ENCODE measurements at places on chromosomes 5 and 9.

GRCh38 chr5:131382407-131383395, 118.8 kb downstream of the CDC42SE2 start:
- no peaks in the 10 kb centered on the region for H3K36me3 ChIP-seq
- H3K27ac ChIP-seq, result no peak overlapping the region
- H3K27me3 ChIP-seq, result no peaks in the 10 kb centered on the region
- no peak overlapping the region for H3K4me3 ChIP-seq
- DNase-seq, result peak; percentile 47

DNA sequence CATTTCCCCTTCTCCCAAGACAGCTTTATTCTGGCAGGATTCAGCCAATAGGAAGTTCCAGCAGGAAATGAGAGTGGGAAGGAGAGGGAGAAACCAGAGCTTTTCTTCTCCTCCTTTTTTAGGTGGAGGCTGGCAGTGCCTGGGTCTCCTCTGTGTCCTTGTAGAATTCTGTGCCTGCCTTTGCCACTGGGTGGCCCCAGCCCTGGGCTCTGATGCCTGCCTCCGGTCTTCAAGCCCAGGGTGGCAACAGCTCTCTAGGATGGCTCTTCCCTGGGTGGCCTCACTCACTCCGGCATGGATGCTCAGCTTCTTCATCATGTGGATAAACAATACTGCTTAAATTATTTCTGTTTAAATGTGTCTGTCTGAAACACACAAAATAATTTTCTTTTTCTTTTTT, 694.8 kb downstream of the SEMA5A start:
- H3K4me3 ChIP-seq, result no peak overlapping the region
- no peak overlapping the region for H3K27ac ChIP-seq

- no peak for DNase-seq
- no peaks in the 10 kb centered on the region for H3K36me3 ChIP-seq
- no peak overlapping the region for H3K27ac ChIP-seq
- H3K4me3 ChIP-seq, result no peak overlapping the region
- peaks cover 2% of the 10 kb centered on the region for H3K4me1 ChIP-seq
Measured at GRCh38 chr5:75472973-75473372, 38.5 kb downstream of the CERT1 start.

DNA sequence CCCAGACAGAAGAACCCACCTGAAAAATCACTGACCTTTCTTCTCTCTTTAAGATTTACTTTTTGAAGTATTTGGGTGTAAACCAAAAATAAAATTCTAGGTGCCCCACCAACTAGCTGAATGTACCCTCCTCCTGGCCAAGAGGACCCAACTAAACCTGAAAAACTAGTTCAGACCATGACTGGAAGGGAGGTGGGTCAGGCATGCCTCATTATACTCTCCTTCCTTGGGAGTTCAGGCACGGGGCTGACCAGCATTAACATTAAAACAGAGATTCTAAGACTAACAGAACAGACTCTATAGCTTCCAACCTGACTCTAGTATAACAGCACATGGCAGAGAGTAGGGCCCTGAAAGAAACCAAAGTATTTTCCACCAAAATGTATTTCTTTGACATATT, 61.4 kb downstream of the CERT1 start:
- no peaks in the 10 kb centered on the region for H3K36me3 ChIP-seq
- DNase-seq, result no peak
- H3K27ac ChIP-seq, result no peak overlapping the region
- no peaks in the 10 kb centered on the region for H3K4me1 ChIP-seq
- H3K27me3 ChIP-seq, result no peaks in the 10 kb centered on the region

DNA sequence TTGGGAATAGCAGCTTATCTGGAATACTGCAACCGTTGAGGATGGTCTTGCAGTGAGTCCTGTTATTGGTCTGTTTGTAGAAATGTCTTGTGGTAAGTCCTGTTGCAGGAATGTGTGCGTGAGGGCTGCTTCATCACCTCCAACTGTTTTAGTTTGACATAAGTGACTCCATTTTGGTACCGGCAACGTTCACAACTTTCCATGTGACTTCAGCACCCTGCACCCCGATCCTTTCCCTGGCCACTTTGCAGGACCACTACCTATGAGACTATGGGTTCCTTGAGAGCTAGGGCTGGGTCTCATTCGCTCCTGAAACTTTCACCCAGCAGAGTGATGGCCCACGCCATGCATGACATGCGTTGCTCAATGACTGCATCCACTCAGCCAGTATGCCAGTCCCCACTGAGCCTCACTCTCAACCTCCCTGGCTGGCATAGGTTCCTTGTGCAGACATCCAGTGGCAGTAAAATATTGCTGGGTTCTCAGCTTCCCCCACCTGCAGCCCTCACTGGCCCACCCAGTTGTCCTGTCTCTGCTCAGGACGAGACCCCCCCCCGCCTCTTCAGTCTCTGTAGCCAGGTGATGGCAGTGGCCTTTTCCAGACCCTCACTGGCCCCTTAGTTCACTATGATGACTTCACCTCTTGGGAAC, 8.0 kb downstream of the SURF6 start:
- no peak overlapping the region for H3K4me3 ChIP-seq
- no peaks in the 10 kb centered on the region for H3K27me3 ChIP-seq
- no peak for DNase-seq

- DNase-seq, result no peak
- no peak overlapping the region for H3K4me3 ChIP-seq
- no peak overlapping the region for H3K27ac ChIP-seq
- H3K27me3 ChIP-seq, result no peaks in the 10 kb centered on the region
- no peaks in the 10 kb centered on the region for H3K4me1 ChIP-seq
Measured at GRCh38 chr5:22889720-22890119, 36.6 kb upstream of the CDH12 start.

GRCh38 chr5:1122511-1123294, 10.8 kb upstream of the SLC12A7 start:
- no peaks in the 10 kb centered on the region for H3K27me3 ChIP-seq
- H3K4me3 ChIP-seq, result no peak overlapping the region
- DNase-seq, result no peak

DNA sequence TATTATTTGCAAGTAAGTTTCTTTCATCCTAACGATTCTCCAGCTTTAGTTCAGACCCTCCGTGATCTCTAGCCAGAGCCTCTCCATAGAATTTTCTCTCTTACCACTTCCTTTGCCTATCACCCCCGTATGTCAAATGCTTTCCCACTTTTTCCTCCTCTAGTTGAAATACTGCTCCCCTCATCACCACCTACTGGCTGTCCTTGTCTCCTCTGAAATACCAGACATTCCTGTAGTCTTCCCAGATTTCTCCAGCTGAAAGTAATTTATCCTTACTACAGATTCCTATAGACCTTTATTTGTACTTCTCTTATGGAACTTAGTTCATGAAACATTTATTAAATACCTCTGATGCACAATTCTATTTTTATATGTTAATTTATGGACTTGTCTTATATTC, 36.0 kb upstream of the GLIPR2 start:
- no peaks in the 10 kb centered on the region for H3K36me3 ChIP-seq
- H3K27ac ChIP-seq, result no peak overlapping the region
- H3K4me3 ChIP-seq, result no peak overlapping the region
- no peak for DNase-seq

GRCh38 chr5:22598796-22599195, 254.3 kb downstream of the CDH12 start:
- H3K36me3 ChIP-seq, result no peaks in the 10 kb centered on the region
- no peak overlapping the region for H3K27ac ChIP-seq
- H3K4me3 ChIP-seq, result no peak overlapping the region
- no peak for DNase-seq
- no peaks in the 10 kb centered on the region for H3K27me3 ChIP-seq

- DNase-seq, result no peak
- no peak overlapping the region for H3K27ac ChIP-seq
- peaks cover 2% of the 10 kb centered on the region for H3K4me1 ChIP-seq
- H3K4me3 ChIP-seq, result no peak overlapping the region
Measured at GRCh38 chr5:124591583-124591982, 154.9 kb downstream of the ZNF608 start.

GRCh38 chr5:136675769-136676168, 310.4 kb upstream of the TRPC7 start:
- no peak overlapping the region for H3K27ac ChIP-seq
- H3K4me1 ChIP-seq, result no peaks in the 10 kb centered on the region
- H3K27me3 ChIP-seq, result no peaks in the 10 kb centered on the region
- H3K4me3 ChIP-seq, result no peak overlapping the region
- no peak for DNase-seq

- H3K4me1 ChIP-seq, result no peaks in the 10 kb centered on the region
- DNase-seq, result no peak
- no peaks in the 10 kb centered on the region for H3K36me3 ChIP-seq
- no peaks in the 10 kb centered on the region for H3K27me3 ChIP-seq
- no peak overlapping the region for H3K27ac ChIP-seq
Measured at GRCh38 chr5:166499447-166500240, 1791.8 kb upstream of the WWC1 start.

- no peaks in the 10 kb centered on the region for H3K36me3 ChIP-seq
- no peak for DNase-seq
Measured at GRCh38 chr9:133762488-133763271, 24.5 kb upstream of the SARDH start.

- DNase-seq, result no peak
- H3K4me3 ChIP-seq, result no peak overlapping the region
- H3K27me3 ChIP-seq, result no peaks in the 10 kb centered on the region
- H3K4me1 ChIP-seq, result no peaks in the 10 kb centered on the region
- peaks cover 13% of the 10 kb centered on the region for H3K36me3 ChIP-seq
Measured at GRCh38 chr9:111386386-111386785, 56.4 kb upstream of the OR2K2 start.

- peaks cover 3% of the 10 kb centered on the region for H3K4me1 ChIP-seq
- H3K36me3 ChIP-seq, result no peaks in the 10 kb centered on the region
- DNase-seq, result no peak
- no peaks in the 10 kb centered on the region for H3K27me3 ChIP-seq
Measured at GRCh38 chr5:32531885-32532520, 53.4 kb upstream of the SUB1 start.

DNA sequence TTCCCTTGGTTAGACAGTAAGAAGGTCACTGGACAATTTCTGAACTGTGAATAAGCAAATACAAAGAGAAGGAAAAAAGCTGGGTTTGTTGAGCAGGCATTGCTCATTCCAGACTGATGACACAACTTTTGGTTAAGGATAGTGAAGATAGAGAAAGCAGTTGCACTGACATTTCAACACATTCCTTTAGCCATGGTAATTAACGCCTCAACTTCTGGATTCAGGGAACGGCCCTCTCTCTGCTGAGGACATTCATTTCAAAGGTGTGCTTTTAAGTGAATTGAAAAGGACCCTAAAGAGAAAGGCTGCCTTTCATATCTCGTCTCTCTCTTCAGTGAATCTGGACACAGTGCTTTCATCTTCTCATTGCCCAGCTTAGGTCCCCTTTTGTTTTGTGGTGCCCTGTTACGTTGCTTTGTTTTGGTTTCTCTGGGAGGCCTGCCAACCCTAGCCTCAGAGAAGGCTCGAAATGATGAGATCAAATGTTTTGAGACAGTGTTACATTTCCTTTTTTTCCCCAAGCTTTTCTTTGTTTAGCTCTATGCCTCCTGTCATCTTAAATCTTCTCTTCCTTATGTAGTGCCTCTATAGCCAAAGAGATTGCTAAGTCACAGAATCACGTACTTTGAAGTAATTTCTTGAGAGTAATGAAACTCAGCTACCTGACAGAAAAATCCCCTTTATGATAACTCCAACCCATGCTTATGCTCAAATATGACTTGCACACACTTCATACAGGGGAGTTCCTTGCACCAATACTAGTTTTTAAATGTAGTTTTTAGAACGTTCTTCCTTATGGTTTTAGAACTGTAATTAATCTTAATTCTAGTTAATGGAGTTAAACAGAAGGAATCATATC, 94.4 kb upstream of the IFNE start:
- no peaks in the 10 kb centered on the region for H3K36me3 ChIP-seq
- no peak overlapping the region for H3K4me3 ChIP-seq
- DNase-seq, result no peak
- no peak overlapping the region for H3K27ac ChIP-seq
- H3K27me3 ChIP-seq, result no peaks in the 10 kb centered on the region

Data from iPS DF 6.9 (cell line).